ENCODE measurements at places on chromosomes 7 and 10.

DNA sequence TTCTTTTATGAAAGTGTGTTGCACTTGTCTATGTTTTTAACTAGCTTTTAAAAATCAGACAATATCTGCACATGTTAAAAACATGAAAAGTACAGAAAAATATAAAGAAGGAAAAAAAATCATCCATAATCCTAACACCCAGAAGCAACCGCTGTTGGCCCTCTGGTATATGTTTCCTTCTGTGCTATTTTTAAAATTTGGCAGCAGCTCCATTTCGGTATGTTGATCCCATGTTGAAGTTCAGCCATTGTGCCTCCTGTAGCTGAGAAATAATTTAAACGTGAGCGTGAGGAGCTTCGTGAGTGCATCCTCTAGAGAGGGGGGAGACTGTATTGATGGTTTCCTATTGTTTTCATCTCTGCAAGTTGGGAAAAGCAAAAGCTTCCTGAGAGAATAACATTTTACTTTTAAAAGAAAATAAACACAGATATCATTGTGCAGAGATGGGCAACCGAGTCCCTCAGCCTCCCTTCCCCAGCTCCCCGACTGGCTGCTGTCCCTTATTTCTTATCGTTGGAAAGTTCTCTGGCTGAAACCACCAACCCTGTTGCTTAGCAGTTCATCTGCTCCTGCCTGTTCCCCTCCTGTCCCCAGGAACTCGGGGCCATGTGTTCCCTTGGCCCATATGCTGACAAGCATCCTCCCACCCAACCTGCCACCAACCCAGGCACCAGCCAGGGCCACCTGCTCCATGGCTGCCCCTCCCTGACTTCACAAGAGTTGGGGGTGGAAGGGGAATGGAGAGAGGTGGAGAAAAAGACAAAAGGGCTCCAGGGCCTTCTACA lies 499.1 kb upstream of the PODXL start:
- DNase-seq, result no peak

- DNase-seq, result no peak
Measured at GRCh38 chr10:85787393-85787792, 579.2 kb downstream of the GRID1 start.

GRCh38 chr7:158811461-158811860 lies 17.8 kb downstream of the ESYT2 start:
- no peak for DNase-seq

GRCh38 chr10:21978191-21978862 lies 25.2 kb downstream of the DNAJC1 start:
- no peak for DNase-seq

GRCh38 chr7:25988640-25989039 lies 163.4 kb upstream of the NFE2L3 start:
- DNase-seq, result no peak

DNA sequence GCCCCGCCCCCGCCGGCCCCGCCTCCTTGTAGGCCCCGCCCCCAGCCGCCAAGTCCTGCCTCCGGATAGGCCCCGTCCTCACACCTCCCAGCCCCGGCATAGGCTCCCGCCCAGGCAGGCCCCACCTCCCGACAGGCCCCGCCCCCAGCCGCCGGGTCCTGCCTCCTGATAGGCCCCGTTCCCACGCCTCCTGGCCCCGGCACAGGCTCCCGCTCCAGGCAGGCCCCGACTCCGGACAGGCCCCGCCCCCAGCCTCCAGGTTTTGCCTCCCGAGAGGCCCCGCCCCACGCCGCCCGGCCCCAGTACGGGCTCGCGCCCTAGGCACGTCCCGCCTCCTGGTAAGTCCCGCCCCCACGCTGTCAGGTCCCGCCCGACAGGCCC lies 232 bp upstream of the MICALL2 start:
- peak; percentile 98 for DNase-seq
